ENCODE measurements at places on chromosomes 6 and 20. TPM values are rescaled to one million over a fixed set of nuclear protein-coding genes. Genes with fewer than 3 reads are reported as not detected.

Gene OLIG3
- total RNA-seq: not detected

Gene SCGN
- total RNA-seq: not detected

Gene CLPSL1
- total RNA-seq: not detected

- no peak for DNase-seq
Measured at GRCh38 chr6:24408719-24409410, 6.1 kb downstream of the MRS2 start.

GRCh38 chr6:24720131-24720603 is 1.2 kb upstream of the C6orf62 start:
- peak; percentile 67 for DNase-seq

DNA sequence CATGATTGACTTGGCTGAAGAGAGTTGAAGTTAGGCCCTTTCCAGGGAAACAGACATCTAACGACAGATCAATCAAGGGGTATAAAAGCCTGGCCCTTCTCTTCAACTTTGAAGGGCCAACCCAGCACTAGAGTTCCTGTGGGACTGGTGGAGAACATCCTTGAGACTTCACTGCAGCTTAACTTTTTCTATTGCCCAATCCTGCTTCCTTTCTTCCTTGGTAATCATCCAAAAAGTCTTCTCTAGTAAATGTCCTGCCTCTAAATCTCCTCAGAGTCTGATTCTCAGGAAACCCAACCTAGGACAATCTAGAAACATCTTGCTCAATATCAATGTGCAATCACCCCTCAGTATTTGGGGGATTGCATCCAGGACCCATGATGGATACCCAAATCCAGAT is 1.9 kb downstream of the MKKS start:
- peak; percentile 22 for DNase-seq

- DNase-seq: no peak
Measured at GRCh38 chr6:151057061-151057460, 182.7 kb upstream of the AKAP12 start.

- no peak for DNase-seq
Measured at GRCh38 chr6:11784341-11784740, 5.7 kb upstream of the ADTRP start.

GRCh38 chr20:58665606-58666005 is 14.5 kb downstream of the STX16 start:
- peak; percentile 85 for DNase-seq

GRCh38 chr6:53162606-53163005 is 14.0 kb upstream of the GCM1 start:
- DNase-seq: no peak

GRCh38 chr6:150090328-150090727 is 21.4 kb upstream of the ULBP3 start:
- DNase-seq: no peak

- DNase-seq: no peak
Measured at GRCh38 chr6:150907383-150907782, 41.9 kb downstream of the MTHFD1L start.

- DNase-seq: peak; percentile 48
Measured at GRCh38 chr20:48722737-48723191, 105.0 kb downstream of the PREX1 start.

GRCh38 chr20:13765299-13765698 is 19.4 kb downstream of the ESF1 start:
- DNase-seq: no peak

Data from RPMI7951 (cell line).